ENCODE measurements at places on chromosomes 1 and 21.

- DNase-seq: peak; percentile 28
These were observed 36.0 kb upstream of the IL19 start for GRCh38 chr1:206734499-206735142.

GRCh38 chr1:60583696-60584095 lies 498.7 kb upstream of the NFIA start:
- no peak for DNase-seq

DNA sequence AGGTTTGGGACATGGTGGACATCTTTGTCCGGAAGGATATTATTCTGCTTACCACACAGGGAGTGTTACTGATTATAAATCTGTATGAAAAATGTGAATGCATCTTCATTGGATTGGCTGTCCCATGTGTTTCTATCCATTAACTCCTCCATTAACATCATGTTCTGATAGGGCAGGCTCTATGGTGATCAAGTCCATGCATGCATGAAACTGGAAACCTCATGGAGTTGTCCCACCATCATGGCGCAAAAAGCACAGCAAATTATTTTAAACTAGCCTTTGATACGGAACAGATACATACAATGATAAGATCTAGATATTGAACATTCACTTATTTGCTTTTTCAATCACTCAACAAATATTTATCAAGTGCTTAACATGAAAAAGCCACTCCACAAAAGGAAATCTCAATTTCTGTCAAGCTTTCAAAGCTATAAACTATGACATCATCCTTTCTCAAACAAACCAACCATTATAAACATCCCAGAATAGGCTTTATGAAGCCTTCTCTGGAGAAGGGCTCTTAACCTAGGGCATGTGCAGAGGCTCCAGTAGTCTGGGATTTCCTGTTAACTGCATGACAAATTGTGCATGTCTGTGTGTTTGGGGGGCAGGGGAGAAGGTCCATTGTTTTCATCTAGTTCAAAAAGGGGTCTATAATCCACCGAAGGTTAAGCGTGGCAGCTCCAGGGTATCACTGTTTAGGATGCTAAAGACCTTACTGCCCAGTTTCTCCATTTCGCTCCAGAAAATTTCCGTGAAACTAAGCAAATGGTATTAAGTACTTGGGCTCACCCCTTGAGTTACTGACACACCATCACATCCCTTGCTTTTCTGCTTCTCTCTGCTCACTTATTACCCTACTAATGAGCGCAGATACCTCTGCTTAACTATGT lies 46.1 kb downstream of the ADAMTS1 start:
- DNase-seq: no peak

DNA sequence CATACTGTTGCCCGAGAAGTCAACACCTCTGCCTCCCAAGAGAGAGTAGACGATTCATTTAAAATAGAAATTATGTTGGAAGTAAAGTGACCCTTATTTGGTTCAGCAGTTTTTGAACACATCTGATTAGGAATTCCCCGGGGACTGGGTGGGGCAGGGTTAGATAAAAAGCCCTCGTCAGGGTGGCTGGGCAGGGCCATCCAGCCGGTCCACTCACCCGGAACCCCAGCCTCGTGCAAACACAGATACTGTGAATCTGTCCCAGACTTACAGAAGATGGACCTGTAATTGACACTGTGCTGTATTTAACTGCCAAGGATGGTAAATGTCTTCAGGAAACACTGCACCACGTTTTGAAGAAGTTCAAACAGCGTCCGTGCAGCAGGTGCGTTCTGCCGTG lies 63.7 kb downstream of the PRDM16 start:
- no peak for DNase-seq

DNA sequence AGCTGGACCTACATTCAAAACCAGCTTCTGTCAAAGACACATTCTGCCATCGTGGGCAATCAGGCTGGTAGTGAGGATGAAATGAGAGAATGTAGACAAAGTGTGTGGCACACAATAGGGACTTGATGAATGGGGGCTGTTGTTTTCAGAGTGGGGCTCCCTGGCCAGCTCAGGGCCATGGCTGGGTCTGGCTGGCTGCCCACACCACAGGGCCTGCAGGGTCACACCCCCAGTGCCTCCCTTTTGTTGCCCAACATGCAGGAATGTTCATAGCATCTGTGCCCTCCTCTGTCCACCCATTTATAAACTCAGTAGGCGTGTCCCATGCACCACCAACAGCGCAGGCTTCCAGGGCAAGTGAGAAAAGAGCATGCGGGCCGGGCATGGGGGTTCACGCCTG lies 20.8 kb upstream of the ECE1 start:
- DNase-seq: peak; percentile 58

GRCh38 chr1:93239863-93240262 lies 59.3 kb downstream of the CCDC18 start:
- no peak for DNase-seq

GRCh38 chr1:37662031-37662755 lies 27.5 kb upstream of the RSPO1 start:
- no peak for DNase-seq

- no peak for DNase-seq
These were observed 52.8 kb downstream of the SLC44A3 start for GRCh38 chr1:94872771-94873495.

DNA sequence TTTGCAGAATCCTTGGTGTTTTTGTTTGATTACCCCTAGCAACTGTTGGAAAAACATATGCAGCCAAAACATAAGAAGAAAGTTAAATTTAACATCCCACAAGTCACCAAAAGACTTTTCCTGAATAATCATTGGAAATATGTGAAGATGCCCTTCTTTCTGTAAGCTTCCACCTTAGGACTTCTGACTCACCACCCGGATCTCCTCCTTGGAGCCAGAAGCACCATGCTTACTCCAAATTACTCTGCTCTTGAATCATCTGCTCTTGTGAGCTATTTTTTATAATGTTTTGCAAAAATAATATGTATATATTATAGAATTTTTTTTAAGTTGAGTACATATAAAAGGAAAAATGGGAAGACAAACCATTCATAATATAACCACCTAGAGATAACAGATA lies 391.7 kb downstream of the KCTD3 start:
- peak; percentile 3 for DNase-seq

DNA sequence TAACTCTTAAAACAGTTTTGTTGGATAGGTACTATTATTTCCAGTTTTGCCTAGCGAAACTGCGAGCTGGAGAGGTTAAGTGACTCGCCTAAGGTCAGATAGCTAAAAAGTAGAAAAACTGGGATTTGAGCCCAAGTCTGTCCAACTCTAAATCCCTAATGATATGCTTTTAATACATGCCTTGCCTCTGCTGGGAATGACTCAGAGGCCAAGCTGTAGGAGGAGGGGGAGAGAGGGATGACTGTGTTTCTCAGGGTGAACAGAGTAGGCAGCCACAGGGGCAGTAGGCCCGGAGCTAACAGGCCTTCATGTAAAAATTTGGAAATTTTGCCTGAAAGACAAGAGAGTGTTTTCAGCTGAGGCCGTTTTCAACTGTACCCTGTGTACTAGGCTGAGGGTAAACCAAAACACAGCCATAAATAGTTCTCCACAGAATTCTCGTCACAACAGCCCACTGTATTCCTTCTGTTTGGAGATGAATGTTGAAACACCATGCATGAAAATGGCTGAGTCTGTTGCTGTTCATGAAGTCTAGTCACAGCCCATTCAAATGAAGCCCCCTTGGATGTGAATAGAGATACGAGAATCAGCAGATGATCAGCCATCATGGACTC lies 107.5 kb upstream of the HOOK1 start:
- DNase-seq: peak; percentile 94

Data from AG10803 (cell line).